ENCODE measurements at places on chromosomes 4 and X. TPM values are rescaled to one million over a fixed set of nuclear protein-coding genes. Genes with fewer than 3 reads are reported as not detected.

NAT8L gene
- 7.3 TPM for polyA plus RNA-seq

GRCh38 chr4:11480683-11481082 is 52.0 kb upstream of the HS3ST1 start:
- DNase-seq, result no peak

GRCh38 chr4:114226968-114227760 is 247.7 kb upstream of the ARSJ start:
- DNase-seq, result no peak

GLRB gene
- polyA plus RNA-seq, result 14.8 TPM

- no peak for DNase-seq
These were observed 64.5 kb upstream of the PRSS12 start for GRCh38 chr4:118417325-118417724.

WDR17 gene
- polyA plus RNA-seq, result 6.4 TPM

- DNase-seq, result no peak
These were observed 316.2 kb downstream of the GPAT3 start for GRCh38 chr4:83852085-83852451.

- DNase-seq, result no peak
These were observed 180.7 kb downstream of the PDGFC start for GRCh38 chr4:156790866-156791265.

- no peak for DNase-seq
These were observed 968.2 kb downstream of the STIM2 start for GRCh38 chr4:27828843-27829242.

DNA sequence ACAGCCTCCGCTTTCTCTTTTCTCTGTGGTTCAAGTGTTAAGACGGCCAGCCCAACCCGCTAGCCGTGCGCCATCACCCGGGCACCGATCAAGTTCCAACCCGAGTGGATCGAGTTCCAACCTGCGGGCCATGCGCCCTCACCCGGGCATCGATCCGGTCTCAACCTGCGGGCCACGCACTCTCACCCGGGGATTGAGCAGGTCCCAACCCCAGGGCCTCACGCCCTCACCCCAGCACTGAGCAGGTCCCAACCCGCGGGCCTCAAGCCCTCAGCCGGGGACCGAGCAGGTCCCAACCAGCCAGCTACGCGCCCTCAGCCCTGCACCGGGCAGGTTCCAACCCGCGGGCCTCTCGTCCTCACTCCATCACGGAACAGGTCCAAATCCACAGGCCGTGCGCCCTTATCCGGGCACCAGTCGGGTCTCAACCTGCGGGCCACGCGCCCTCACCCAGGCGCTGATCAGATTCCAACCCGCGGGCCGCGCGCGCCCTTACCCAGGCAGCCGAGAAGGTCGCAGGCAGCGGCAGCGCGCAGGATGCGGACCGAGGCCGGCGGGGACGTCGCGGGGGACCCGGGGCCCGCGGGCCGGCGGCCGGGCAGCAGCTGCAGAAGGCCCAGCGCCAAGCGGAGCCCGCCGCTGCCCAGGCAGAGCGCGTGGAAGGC is 443 bp downstream of the GPR143 start:
- DNase-seq, result no peak

DNA sequence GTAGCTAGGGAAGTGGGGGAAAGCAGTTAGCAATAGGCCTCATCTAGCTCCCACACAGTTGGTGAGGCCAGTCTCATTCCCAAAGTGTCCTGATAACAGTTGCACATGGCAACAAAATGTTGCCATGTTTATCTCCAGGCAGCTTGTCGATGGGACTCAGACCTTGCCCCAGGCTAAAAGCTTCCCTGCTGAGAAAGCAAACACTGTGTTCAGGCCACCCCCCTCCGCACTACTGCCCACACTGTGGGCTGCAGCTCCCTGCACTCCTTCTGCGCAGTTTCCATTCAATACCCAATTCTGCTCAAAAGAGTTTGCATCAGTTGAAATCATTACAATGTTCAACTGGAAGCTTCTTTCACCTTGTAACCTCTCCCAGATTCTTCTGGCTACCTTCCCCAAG is 287.8 kb upstream of the GK2 start:
- no peak for DNase-seq

DNA sequence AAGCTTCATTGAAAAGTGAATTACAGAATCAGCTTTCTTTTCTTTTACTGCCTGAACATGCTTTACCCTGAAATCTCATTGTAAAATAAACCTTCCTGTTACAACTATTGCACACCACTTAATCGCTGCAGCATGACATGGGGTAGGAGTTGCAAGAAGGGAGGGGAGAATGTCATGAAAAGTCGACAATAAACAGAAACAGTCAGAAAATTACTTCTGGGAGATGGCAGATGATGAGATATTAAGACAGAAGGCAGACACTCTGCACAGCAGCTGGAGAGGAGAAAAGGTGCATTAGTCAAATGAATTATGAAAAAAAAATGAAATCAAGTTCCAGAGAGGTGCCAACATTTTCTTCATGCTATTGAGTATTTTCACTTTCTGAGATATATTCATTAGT is 287.7 kb downstream of the PCDH7 start:
- DNase-seq, result no peak

CLTRN gene
- 27.0 TPM for polyA plus RNA-seq

GRCh38 chrX:102627640-102628039 is 23.6 kb upstream of the GPRASP1 start:
- no peak for DNase-seq

GRCh38 chrX:38817004-38817703 is 15.9 kb downstream of the MID1IP1 start:
- DNase-seq, result no peak

FHIP1A gene
- 5.3 TPM for polyA plus RNA-seq

DNA sequence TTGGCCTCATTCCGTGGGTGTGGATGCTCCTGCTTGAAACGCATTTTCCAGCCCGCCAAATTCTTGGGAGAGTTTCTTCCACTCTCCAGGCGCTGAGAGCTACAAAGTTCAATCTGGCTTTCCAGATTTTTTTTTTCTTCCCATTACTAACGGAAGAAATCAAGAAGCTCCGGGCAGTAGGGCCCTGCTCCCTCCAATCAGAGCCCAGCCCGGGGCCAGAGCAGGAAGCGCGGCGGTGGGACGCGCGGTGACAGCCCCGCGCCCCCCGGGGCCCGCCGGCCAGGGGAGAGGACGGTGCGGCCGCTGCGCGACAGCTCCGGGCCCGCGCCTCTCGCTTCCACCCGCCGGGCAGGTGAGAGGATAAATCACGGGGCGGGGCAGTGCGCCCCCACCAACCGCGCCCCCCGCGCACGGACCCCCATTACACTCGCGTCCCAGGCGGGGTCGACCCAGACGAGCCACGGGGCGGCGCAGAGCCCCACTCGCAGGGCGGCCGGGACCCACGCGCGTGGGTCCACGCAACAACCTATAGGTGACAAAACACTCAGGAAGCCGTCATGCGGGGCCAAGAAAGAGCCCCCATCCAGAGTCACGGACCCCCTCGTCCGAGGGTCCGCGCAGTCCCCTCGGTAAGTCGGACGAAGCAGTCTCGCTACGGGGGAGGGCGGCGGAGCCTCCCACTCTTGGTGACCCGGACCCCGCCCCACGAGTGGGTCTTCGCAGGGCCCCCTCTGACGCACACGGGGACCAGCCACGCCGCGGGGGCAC is 868 bp downstream of the AFAP1 start:
- DNase-seq, result no peak

ITGB1BP2 gene
- polyA plus RNA-seq, result 1.3 TPM

IBSP gene
- not detected for polyA plus RNA-seq

DNA sequence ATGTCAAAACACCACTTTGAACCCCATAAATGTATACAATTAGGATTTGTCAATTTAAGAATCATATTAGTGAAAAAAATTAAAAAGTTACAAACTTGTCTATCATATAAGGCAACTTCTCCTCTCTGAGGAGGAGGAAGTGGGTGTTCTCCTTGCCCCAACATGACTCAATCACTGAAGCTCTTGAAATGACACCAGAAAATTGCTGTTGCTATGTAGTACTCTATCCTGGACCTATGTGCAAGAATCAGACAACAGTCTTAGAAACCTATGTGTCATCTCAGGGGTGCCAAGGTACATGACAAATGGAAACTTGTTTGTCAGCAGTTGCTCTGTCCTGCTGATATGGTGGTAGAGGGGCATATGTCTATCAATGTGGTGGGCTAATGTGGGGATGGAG is 47.7 kb downstream of the HMGB3 start:
- DNase-seq, result no peak

DNA sequence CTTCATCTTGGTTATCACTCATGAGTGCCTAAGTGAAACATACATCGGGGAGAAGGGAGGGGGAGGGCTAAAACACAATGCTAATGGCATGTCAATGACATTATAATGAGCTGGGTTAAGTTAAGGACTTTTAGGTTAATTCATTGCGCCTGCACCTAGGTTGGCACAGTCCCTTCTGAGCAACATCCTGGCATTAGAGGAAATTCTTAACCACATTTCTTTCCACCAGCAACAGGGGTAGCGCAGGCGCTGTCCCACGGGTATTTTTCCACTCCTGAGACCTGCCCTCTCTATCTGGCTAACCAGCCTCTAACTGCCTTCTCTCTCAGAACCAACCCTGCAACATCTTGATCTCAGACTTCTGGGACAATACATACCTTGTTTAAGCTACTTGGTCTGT is 39.0 kb upstream of the PROM1 start:
- no peak for DNase-seq

- DNase-seq, result no peak
These were observed 376.7 kb downstream of the GPM6A start for GRCh38 chr4:175435381-175435783.
